ENCODE measurements at places on chromosomes 7 and 10.

- DNase-seq, result peak; percentile 3
Measured at GRCh38 chr7:82572195-82572880, 128.8 kb upstream of the CACNA2D1 start.

DNA sequence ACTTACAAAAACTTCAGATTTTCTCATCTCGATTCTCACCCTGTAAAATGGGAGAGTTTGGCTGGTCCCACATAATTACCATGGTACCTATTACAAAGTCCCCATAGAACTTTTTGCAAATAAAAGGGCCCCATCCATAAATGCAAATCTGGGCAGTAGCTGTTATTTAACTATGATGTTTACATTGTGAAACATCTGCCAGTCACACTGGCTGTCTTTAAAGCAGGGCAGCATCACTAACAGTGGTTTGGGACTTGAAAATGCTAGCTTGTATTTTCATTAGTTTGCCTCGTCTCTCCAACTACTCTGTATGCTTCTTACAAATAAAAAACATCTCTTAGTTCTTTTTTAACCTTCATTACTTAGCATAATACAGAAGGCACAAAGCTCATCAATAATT, 240.7 kb downstream of the FZD1 start:
- DNase-seq, result no peak

- no peak for DNase-seq
Measured at GRCh38 chr10:13670311-13670710, 83.5 kb downstream of the PRPF18 start.

DNA sequence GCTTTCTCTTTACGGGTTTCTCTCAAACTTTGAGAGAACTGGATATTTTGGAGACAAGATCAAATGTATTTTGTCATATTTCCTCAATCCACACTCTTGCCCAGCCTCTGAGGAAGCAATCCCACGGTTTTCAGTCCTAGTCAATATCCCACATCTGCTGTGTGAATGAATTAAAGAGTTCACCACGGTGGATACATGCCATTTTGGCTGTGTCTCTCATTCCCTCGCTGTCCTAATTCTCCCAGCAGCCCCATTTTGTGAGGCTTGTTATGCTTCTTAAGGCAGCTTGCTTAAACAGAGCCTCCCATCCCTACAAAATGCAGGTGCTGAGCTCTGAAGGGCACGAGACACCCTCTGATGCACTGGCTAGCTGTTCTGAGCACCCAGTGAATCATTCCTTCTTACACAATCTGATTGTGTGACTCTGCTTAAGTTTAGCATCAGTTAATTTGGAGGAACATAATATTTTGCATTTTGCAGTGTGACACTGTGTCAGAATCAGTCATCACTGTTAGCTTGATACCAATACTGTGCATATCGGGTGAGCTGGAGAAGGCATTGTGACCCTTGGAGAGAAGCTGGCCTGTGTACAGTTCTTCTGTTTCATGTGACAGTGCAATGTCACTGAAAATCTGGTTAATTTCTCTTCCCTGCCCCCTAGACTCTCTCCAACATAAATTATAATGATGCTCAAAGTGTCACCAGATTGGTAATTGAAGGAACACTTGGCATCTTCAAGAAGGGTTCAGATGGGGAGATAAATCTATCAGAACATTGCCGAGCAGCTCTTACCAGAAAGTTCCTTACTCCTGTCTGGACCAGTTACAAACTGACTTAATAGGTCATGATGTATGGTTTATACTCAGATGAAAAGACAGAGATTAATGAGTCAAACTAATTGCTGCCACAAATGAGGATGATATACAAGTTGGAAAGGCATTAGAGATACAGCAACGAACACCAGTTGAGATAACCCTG, 103.7 kb upstream of the AOAH start:
- no peak for DNase-seq

GRCh38 chr10:91944880-91945630, 21.5 kb downstream of the BTAF1 start:
- no peak for DNase-seq

GRCh38 chr10:91247360-91248111, 27.1 kb downstream of the PCGF5 start:
- DNase-seq, result no peak

DNA sequence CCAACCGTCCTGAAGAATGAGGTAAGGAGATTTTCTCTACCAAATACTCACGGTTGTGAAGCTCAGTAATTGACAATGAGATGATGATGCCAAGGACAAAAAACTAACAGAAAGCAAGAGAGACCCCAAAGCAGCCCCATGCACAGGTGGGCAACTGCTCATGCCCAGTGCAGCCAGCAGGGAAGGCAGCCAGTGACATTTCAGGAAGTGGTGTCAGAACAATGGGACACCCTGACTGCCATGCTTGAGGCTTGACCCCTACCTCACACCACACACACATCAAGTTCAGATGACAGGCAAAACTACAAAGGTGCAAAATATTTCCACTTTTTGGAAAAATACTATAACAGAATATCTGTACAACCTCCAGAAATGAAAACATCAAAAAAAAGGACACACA, 66.9 kb downstream of the CFAP46 start:
- DNase-seq, result no peak

GRCh38 chr10:126570621-126571602, 99.6 kb downstream of the C10orf90 start:
- DNase-seq, result no peak

- DNase-seq, result no peak
Measured at GRCh38 chr7:159068893-159069448, 75.7 kb downstream of the VIPR2 start.

DNA sequence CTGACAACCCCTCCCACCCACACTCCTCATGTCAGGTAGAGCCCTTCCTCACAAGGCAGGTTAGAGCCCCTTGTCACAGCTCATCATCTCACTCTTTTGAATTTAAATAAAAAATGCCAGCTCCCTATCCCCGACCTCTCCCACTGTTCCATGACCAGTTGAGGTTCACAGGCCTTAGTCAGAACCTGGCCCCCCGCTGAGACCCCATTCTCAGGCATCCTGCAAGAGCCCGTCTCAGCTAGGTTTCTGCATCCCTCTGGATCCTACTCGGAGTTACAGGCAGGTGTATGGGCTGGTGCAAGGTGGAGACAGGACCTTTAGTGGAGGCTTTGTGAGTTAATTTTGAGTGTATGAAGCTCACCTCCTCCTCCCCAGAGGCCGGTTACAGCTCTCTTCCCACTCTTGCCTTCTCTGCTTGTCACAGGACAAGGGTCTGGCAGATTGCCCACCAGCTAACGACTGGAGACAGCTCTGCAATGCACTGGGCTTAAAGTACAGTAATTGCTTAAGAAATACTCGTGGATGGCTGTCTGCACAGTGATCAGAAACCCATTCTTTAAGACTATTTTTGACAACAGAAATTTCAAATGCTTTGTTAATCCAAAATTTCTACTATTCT, 394.9 kb upstream of the DPP6 start:
- DNase-seq, result no peak

- no peak for DNase-seq
Measured at GRCh38 chr7:90216080-90216674, 4.6 kb downstream of the STEAP2 start.

DNA sequence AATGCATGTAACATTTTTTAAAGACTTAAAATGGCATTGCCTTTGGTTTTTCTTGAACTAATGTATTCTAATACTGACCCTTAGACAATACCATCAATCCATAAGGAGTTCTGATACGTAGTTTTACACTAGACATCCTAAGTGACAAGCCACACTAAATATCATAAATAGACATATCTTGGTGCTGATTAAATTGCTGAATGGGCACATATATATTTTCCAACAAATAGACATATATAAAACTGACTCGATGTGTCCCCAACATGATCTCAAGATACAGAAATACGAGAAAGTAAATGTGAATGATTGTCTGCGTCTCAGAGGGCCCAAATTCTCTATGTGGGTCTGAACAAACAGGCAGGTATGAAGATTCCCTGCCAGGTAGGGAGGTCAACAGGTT, 99.8 kb downstream of the NEBL start:
- no peak for DNase-seq

- no peak for DNase-seq
Measured at GRCh38 chr7:91731976-91732375, 148.5 kb downstream of the MTERF1 start.

- no peak for DNase-seq
Measured at GRCh38 chr10:128047991-128048818, 78.0 kb downstream of the MKI67 start.

- no peak for DNase-seq
Measured at GRCh38 chr10:13003759-13004158, 2.2 kb upstream of the CCDC3 start.

GRCh38 chr7:46993396-46993795, 588.5 kb downstream of the TNS3 start:
- DNase-seq, result no peak

- DNase-seq, result no peak
Measured at GRCh38 chr7:75987805-75988567, 6.4 kb downstream of the TMEM120A start.

DNA sequence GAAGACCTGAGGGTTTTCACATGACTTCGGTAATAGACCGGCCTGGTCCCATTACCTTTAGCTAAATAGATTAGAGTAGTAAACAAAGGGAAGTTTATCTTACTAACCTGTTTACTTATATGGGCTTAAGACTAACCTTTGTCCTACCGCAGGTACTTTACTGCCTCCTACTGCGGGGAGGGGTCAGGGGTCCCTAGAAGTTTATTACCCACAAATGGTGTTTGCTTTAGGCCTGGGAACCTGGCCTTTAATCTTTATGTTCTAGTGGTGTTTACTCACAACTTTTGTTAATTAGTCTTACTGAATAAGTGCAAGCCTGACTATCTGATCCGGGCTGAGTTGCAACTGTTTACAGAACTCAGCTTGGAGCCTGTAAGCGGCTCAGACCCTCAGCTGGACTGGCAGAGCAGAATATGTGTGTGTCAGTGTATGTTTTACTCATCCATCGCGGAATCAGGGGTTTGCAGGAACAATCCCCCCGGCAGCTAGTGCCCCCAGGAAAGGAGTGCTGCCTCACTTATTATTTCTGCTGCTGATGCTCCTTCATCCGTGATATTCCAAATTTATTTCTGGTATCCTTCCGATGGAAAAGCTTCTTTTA, 578.9 kb upstream of the SEMA3D start:
- DNase-seq, result no peak

DNA sequence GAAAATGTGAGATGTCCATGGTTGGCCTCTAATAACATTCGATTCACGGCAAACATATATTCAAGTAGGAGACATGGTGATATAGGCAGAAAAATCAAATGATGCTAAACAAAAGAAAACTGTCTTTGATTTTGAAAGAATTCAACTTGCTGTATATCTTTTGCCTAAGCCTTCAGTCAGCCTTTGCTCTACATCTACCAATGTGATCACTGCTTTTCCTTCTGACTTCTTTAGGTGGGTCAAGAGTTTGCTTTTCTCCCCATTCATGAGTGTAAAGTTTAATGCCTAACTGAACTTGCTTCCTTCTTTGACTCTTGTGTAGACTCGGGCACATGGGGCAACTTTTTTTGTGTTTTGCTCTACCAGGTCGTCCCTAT, 417 bp upstream of the HIF1AN start:
- no peak for DNase-seq

- DNase-seq, result no peak
Measured at GRCh38 chr7:134420424-134421125, 38.3 kb downstream of the AKR1B1 start.

DNA sequence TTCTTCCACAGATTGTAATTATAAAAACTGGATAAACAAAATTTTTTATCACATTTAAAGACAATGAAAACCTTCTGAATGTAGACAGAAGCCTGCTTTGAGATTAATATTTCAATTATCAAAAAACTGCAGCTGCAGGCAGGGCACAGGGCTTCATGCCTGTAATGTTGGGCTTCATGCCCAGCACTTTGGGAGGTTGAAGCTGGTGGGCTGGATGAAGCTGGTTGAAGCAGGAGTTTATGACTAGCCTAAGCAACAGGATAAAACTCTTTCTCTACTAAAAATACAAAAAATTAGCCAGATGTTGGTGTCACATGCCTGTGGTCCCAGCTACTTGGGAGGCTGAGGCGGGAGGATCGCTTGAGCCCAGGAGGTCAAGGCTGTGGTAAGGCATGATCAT, 41.2 kb downstream of the PDZD8 start:
- DNase-seq, result no peak

DNA sequence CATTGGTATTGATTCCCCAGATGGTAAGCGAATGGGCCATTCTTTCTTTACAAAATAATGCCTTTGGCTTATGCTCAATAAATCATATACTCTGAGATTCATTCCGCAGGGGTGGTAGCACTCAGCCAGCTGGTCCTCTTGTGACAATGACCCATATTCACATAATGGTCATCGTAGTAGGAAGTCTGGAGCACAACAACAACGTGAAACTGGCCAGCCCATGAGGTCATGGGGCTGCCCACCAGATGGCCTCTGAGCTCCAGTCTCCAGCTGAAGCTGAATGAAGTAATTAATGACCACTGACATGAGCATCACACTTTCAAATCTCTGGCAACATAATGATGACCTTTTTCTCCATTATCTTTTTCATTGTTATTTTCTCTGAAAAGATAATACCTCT, 42.3 kb upstream of the SORCS1 start:
- DNase-seq, result no peak

DNA sequence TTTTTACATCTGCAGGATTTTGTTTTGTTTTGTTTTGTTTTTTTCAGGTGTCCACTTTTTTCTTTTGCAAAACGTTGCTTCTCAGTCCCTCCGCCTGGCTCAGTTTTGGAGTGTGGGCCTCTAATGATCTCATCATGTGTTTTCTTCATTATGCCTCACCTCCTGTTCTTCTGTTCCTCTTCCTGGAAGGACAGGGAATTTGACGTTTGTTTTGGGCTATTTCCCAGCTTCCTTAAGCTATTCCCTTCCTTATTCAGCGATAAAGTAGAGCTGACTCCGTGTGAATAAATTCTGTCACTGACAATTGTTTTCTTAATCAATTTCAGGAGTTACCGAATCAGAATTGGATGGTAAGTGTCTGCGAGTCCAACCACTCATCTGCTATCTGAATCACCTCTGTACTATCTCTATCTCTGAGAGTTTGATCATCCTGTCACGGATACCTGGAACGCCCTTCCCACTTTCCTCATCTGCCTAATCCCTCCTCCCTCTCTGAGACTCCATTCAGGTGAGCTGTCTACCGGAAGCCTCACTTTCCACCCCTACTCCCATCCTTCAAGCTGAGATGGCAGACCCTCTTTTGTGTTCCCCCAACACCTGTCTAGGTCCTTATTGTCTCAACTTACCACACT, 218.4 kb downstream of the GATA3 start:
- no peak for DNase-seq

DNA sequence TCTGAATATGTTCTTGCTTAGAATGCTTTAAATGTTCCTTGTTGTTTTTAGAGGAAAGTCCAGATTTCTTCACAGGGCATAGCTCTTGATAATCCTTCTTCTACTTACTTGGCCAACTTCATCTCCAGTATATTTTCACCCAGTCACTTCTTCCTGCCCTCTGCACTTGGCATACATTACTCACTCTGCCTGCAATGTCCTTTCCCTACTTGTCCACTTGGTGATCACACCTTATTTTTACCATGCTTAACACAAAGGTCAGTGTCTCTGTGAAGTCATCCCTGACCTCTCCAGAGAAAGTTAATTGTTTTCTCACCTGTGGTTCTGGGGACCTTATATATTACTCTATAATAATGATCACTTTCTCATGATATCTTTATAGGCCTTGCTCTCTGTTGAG, 23.3 kb downstream of the SFRP4 start:
- no peak for DNase-seq
